Hematopoietic multipotent progenitor cell treated with erythropoietin and hydrocortisone succinate and interleukin-3 and kit ligand, for 6 days (in vitro differentiated cells): ENCODE measurements at places on chromosomes 4 and X.

GRCh38 chr4:5839751-5840674, 52.9 kb downstream of the CRMP1 start:
- DNase-seq, result no peak

GRCh38 chr4:186104114-186104889, at the start of gene FAM149A:
Gene FAM149A, plus strand, starts transcription at chr4:186104704.
- DNase-seq, result peak; percentile 33

DNA sequence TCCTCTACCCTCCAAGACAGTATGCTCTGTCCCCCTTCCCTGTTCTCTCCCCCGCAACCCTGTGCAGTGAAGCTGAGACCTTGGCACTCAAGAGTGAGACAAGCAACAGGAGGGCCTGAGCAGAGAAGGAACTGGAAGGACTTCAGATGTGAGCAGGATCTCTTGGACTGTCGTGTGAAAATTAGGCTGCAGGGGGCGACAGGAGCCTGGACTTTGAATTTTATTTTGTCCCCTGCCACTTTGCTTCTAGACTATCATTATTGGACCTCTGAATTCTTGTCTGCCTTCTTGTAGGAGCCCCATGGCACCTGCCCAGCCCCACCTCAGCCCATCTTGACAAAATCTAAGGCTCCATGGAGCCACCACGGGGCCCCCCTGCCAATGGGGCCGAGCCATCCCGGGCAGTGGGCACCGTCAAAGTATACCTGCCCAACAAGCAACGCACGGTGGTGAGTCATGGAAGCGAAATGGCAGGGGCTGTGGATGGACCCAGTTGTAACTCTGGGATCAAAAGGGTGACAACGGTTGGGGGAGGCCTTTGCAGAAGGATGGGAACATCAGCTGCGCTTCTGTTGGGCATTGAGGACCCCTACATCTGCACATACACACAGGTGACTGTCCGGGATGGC, 1.7 kb downstream of the ARAF start:
- DNase-seq, result peak; percentile 66

GRCh38 chr4:24764345-24764744, 31.0 kb upstream of the SOD3 start:
- no peak for DNase-seq

- no peak for DNase-seq
These were observed 554 bp downstream of the CDKL5 start for GRCh38 chrX:18426004-18426320.

DNA sequence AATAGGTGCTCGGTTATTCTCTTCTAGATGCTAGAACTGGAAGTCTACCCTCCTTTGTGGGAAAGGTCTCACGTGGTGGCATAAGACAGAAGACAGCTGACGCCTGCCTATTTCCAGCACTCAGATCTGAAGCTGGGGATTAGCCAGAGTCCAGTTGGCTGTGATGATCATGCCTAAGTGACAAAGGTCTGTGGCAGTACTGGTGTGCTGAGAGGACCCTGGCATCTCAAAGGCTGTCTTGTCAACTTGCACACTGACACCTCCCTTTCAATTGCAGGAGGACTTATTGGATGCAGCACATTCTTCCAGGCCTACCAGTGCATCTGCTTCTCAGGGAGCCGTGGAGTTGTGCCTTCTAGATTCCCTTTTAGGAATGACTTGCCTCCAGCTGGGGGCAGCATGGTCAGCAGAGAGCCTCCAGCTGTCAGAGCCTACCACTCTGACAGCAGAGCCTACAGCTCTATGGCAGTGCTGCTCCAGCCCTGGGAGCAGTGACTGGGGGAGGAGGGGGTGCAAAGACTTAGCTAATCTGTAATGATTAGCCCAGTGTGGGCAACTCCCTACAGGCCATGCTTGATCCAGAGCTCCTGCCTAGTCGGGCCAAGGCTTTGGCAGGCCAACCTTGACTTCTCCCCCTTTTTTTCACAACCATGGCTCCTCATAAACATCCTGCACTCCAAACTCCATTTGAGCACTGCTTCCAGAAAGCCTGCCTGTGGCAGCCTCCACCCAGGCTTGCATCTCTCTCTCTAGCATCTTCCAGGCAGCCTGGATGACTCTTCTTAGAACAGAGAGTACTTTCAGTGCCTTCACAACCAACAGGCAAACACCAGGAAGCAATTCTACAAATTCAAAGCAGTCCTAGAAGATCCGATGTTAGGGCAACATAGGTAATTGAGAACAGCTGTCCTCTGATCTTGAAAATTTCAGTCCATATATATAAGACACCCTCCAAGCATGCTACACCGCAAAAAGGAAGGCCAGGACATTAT, 13.8 kb upstream of the FGFBP2 start:
- DNase-seq, result no peak

DNA sequence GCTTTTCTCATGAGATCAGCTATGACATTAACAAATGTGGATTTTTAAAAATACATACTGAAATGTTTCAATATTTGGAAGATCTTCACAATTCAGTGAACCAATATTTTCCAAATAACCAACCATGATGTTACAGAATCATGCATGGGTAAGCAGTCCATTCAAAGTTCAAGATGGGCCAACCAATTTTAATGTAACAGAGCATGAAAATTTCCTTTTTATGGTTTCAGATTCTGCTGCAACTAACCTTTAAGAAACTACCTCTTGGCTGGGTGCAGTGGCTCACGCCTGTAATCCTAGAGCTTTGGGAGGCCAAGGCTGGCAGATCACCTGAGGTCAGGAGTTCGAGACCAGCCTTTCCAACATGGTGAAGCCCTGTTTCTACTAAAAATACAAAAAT, 107.7 kb downstream of the RBM47 start:
- no peak for DNase-seq

DNA sequence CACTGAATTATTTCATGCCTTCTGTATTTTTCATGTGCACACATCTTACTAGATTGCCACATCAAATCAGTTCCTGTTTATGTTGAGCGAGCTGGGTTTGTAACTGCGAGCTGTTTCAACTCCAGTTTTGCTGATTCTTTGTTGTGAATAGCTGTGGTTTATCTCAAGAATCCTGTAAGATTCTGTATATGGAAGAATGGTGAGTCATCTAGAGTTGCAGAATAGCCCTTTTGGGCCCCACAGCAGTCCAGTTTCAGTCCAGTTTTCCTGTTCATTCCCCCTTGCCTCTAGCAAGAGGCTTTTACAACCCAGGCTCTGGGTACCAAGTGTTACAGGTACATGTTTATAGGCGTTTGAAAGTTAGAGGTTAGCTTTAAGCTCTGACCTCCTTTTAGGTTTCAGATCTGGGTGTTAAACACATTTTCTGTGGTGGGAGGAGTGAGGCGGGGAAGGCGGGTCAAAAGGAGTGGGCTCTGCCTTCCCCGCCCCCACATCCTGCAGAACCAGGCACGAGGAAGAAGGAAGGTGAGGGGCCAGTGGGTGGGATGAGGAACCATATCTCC, 32.7 kb downstream of the TBC1D14 start:
- peak; percentile 65 for DNase-seq

DNA sequence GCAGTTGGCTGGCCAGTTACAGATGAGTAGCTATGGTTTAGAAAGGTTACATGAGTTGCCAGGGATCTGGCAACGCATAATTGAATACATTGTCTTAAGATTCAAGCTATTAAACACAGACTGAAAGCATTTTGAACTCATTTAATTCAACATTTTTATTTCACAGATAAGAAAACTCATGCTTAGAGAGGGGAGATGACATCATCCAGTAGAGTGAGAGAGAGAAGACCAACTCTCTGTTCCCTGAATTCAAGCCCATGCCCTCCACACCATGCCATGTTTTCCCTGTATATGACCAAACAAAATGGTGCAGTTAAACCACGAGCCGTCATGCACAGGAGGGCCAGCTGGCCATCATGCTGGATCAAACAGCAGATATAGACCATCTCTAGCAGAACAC, 22.6 kb downstream of the SNCA start:
- DNase-seq, result no peak

DNA sequence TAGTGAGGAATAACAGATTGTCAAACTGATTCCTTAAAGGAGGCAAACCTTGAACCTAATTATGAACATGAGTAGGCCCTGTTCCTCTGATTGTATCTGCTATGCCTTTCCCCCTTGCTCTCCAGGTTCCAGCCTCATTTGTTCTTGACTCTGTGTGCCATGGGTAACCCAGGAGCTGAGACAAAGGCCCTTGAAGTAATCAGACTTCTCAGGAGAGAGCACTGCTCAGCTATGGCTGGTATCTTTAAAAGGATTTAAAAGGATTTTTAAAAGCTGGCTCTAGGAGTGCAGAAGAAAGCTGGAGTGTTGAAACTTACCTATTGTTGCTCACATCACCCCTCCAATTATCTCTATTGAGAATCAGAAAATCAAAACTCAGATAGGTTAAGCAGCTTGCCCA, 1565.5 kb upstream of the AGA start:
- no peak for DNase-seq

- no peak for DNase-seq
These were observed 107.4 kb upstream of the FTHL17 start for GRCh38 chrX:31179203-31179602.

DNA sequence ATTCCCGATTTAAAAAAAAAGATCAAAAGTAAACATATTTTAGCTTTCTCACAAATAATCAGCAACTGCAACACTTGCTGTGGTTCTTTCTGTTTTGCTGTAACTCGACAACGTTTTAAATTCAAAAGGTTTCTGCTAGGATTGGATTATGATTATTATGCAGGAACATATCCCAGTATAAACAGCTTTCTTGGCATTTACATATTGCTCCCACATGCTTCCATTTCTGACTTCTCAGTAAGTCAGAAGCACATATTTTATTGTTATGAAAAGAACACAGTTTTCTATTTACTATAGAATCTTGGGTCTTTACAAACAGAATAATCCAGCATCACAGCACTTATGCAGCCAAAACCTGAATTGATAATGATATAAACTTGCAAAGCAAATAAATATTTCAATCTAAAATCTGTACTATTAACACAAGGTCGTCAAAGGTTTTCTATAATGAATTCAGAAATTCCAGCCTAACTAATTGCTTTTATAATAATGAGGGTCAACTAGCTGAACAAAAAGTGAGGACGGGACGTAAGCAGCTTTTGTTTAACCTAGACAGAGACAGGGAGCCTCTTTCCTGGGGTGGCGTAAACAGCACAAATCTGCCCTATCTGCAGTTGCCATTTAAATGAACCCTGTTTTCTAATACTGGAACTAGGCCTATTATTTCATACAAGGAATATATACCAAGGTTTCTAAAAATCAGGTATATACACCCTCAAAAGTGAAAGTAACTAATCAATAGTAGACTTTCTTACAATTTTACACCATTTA, 9.8 kb upstream of the PCDH18 start:
- no peak for DNase-seq

DNA sequence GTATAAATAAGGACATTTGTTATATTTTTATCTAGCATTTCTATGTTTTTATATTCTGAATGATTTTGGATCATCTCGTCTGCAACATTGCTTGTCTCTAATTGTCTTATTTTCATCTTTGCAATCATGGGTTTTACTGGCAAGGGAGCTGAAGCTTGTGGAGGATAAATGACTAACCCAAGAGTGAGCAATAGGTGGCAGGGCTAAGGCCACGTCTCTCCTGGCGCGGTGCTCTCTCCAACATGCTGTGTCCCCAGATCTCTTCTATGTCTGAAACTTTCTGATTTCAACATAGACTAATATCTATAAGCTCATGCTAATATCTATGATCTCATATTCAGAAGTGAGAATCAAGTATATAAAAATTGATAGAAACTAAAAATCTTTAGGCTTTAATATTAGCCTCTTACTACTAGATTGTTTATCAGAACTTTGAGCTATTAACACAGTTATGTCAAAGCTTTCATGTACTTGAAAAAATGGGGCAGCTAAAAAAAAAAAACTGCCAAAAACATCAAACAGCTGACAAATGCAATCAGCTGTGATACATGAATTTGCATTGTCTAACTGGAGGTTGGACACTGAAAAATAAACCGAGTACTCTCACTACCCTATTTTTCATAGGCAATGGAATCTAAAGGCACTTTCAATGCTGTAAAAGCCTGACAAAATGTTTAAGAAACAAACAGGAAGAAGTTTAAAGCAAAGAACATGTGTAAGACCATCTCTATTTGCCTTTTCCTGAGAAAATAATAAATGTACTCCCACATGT, 169.2 kb downstream of the TMA16 start:
- no peak for DNase-seq
